ENCODE measurements at places on chromosomes 11 and 22. TPM values are rescaled to one million over a fixed set of nuclear protein-coding genes. Genes with fewer than 3 reads are reported as not detected.

The RIC3 gene
- total RNA-seq: 23.8 TPM

The OR52H1 gene
- total RNA-seq: not detected

The RBM14 gene
- total RNA-seq: 84.5 TPM

The MYRF gene
- 320 TPM for total RNA-seq

GRCh38 chr11:21909145-21909544 is 283.7 kb upstream of the ANO5 start:
- DNase-seq: peak; percentile 12

- no peak for DNase-seq
Observed at GRCh38 chr11:75263944-75264349, 23.4 kb downstream of the TPBGL start.

GRCh38 chr11:108364159-108364558 is 103.2 kb downstream of the C11orf65 start:
- DNase-seq: no peak

- DNase-seq: no peak
Observed at GRCh38 chr11:12058425-12059115, 50.1 kb upstream of the DKK3 start.

All from mucosa of gallbladder (tissue), 1 donor.